HCT116 (cell line): ENCODE measurements at places on chromosomes 5 and 9.

GRCh38 chr9:97705354-97705950 is 8.3 kb upstream of the XPA start:
- no peak for DNase-seq

DNA sequence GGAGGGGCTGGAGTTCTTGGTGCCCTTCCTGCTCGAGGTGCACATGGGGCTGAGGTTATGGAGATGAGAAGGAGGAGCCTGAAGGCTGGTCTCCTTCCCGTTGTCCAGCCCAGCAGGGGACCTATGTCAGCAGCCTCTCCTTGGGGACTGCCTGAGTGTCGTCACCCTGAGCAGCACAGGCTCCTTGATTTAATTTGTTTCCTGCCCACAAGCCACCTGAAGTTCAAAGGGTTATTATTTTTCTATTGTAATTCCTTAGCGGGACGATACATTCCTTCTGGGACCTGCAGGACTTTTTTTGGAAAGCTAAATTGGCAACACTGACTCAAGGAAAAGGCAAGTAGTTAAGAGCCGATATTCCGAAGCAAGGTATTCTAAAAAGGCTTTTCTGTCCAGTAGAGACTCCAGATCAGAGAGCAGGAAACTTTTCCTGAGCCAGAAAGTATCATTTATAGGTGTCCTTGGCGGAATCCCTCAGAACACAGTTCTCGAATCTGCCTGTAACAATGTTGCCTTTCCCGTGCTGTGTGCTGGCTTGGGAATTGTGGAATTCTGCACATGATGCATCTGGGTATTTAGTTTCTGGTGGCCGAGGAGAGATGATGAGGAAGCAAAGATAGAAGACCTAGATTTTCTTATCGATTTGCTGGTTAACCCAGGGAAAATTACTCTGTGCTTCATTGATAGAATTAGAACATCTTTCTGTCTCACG is 55.4 kb downstream of the ARHGAP26 start:
- no peak for DNase-seq

DNA sequence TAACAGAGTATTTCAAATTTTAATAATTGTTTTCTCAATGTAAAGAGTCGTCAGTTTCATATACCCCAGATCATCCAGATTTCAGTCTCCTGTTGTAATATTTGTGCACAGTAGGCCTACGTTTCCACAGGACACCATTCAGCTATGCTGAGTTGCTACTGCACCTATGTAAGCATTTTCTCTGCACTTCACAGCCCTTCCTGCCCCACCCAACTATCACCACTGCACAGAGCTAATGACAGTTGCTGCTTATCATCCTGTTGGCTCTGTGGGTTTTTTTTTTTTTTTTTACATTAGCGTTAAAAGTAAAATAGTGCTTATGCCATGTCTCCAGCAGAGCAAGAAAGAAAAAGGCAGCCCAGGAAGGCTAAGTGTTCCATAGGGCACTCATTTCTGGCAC is 5.9 kb upstream of the PRKACG start:
- DNase-seq = no peak

- no peak for DNase-seq
Measured at GRCh38 chr5:69378376-69378775, 8.8 kb downstream of the RAD17 start.

DNA sequence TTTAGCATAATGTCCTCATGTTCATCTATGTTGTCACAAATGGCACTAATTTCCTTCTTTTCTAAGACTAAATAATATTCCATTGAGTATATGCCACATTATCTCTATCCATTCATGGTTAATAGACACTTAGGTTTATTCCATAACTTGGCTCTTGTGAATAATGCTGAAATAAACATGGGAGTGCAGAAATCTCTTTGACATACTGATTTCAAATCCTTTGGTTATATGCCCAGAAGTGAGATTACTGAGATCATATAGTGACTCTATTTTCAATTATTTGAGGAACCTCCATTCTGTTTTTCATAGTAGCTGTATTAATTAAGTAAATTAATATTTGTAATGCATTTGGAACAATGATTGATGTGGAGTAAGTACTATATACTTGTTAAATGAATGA is 13.0 kb downstream of the SMIM3 start:
- DNase-seq = no peak

- DNase-seq = no peak
Measured at GRCh38 chr9:28209130-28209529, 635.8 kb upstream of the C9orf72 start.

DNA sequence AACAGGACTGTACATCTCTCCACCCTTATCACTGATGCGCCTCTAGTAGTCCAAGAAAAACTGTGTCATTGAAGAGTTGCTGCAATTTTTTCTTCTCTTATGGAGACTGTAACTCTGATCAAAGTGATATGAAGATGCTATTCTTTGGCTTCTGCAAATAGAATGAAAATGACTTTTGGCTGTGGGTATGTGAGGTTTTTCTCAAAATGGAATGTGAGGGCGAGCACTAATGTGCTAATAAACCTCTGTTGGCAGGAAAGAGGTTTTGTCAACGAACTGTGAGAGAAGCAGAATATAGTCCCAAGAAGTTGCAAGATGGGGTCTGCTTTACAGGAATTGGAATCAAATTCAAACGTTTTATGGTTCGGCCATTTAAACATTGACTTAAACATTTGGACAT is 252.0 kb upstream of the GAS1 start:
- DNase-seq = no peak

- no peak for DNase-seq
Measured at GRCh38 chr5:151427258-151427657, 20.1 kb upstream of the SLC36A1 start.

- DNase-seq = peak; percentile 19
Measured at GRCh38 chr5:55714339-55714738, 2.2 kb upstream of the SLC38A9 start.

DNA sequence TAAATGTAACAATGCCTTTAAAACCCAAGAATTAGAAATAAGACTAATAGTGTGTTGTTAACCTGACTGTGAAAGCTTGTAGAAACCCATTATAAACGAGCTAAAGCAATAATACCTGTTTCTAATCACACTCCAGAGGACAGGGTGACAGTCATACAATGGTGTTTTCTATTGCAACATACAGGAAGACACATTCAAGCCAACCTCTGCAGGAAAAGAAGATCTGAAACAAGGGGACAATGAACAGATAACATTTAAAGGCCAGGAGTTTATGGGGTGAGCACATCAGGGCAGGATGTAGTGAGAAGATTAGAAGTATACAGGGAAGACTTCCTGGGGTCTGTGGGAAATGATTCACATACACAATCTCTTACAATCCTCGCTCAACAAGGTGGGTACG is 13.8 kb downstream of the BARHL1 start:
- DNase-seq = no peak

- DNase-seq = no peak
Measured at GRCh38 chr5:82296929-82297328, 18.8 kb upstream of the RPS23 start.
